Hematopoietic multipotent progenitor cell (in vitro differentiated cells): ENCODE measurements at places on chromosomes 7 and 10. TPM values are rescaled to one million over a fixed set of nuclear protein-coding genes. Genes with fewer than 3 reads are reported as not detected.

GRCh38 chr10:102175415-102175814 is 23.2 kb downstream of the NOLC1 start:
- DNase-seq, result no peak

DNA sequence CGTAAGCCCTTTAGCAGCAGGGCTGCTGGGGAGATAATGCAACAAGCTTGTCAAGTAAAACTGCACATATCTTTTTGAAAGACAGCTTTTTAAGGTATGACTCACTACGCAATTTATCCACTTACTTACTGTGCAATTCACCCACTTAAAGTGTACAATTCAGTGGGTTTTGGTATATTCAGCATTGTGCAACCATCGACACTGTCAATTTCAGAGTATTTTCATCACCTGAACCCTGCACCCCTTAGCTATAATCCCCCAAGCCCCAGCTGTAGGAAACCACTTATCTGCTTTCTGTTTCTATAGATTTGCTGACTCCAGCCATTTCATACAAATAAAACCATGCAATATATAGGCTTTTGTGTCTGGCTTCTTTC is 168.0 kb downstream of the PTPN20 start:
- DNase-seq, result no peak

DNA sequence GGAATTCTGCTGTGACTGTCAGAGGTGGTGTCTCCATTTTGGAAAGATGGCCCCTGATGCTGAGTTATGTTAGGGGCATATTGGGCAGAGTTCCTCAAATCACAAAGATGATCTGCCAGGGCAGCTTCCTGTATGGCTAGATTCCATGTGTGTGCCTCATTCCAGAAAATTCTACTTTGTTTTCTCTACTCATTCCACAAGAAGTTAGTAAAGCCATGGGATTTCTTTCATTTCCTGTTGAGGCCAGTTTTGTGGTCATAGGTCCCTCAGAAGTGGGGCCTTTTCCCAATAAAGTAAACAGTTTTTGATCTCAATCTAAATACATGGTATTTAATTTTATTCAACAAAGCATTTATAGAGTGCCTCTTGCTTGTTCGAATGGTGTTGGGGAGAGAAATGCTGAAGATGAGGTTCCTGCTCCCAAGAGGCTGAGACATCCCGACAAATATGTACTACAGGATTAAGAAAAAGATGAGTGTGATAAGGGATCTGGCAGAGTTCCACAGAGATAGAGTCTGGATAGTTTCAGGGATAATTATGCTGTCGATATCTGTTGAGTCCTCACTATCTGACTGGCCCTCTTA is 33.0 kb downstream of the MINDY4 start:
- DNase-seq, result no peak

GRCh38 chr10:8873310-8873709 is 818.8 kb downstream of the GATA3 start:
- DNase-seq, result peak; percentile 7

- DNase-seq, result no peak
Observed at GRCh38 chr7:99752356-99752755, 17.4 kb upstream of the CYP3A7 start.

GRCh38 chr7:2878306-2878705 is 34.2 kb upstream of the GNA12 start:
- DNase-seq, result no peak

GRCh38 chr7:113764401-113765035 is 154.3 kb downstream of the PPP1R3A start:
- no peak for DNase-seq

The BTBD16 gene
- not detected for total RNA-seq

The AGBL3 gene
- 0.81 TPM for total RNA-seq

- DNase-seq, result no peak
Observed at GRCh38 chr7:297611-298374, 7.8 kb downstream of the FOXL3 start.

DNA sequence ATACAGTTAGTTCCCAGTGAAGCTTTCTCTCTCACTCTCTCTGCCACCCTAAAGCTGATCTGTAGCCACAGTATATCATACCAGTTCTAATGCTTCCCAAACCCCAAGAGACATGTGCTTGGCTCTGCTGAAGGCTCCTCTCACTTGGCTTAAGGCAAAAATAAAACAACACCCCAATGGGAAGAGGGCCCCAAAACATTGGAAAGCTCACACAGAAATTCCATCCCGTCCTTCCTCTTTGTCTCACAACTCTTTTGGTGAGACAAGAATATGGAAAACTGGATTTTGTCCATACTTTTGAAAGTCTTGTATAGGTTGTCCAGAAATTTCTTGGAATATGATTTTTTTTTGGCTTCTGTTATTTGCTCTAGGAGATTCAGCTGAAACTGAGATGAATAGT is 56.1 kb upstream of the WNT16 start:
- DNase-seq, result no peak

The LLCFC1 gene
- not detected for total RNA-seq

The CISD1 gene
- 4.0 TPM for total RNA-seq

GRCh38 chr10:127142136-127142535 is 54.3 kb downstream of the INSYN2A start:
- DNase-seq, result no peak

- no peak for DNase-seq
Observed at GRCh38 chr7:97565665-97566064, 166.2 kb upstream of the TAC1 start.

DNA sequence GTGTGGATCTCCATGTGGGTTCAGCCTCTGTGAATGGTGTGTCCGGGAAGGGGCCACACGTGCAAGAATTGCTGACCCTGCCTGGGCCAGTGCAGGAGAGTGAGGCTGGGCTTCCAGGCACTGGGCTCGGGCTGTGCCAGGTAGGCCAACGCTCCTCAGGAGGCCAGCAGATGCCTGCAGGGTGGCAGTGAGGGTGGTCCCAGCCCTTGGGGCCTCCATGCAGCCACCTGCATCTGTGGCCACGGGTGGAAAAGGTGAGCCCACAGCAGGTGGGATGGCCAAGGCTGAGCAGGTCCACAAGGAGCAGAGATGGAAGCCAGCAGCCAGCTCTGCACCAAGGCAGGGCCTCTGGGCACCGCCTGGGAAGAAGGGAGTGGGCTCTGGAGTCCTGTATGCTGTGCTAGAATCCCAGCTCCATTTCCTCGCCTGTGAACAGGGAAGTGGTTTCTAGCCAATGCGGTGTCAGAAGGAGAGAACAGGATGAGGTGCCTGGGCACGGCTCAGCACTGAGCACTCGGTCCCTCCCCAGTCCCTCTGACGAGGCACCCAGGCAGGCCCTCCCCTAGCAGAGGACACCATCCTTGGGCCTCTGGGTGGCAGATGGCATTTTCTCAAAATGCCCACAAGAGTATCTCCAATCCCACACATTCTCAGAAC is 31.1 kb upstream of the RET start:
- DNase-seq, result no peak

GRCh38 chr10:77185696-77186095 is 451.9 kb downstream of the KCNMA1 start:
- DNase-seq, result no peak

DNA sequence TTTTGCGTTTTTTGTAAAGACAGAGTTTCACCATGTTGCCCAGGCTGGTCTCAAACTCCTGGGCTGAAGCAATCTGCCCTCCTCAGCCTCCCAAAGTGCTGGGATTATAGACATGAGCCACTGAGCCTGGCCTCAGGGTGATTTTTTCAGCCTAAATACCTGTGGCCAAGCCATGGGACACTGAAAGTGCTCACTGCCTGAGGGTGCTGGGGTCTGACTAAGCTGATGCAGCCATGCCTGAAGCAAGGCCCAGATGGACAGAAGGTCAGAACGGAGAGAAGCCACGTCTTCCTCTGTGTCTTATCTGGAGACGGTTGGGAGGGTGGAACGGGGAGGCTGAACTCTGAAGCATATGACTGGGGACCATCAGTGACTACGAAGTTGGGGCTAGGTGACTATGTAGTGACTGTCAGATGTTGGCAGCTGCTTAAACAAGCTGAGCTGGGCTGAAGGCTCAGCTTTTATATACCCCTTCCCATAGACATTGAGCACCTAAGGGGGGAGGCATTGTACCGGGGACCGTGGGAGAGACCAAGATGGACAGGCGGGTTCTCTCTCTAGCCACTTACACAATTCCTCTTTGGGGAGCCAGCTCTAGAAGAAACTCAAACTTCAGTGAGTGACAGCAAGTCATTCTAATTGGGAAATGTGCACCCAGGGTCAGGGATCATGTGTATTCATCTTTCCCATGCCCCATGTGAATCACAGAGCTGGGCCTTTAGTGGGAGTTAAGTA is 73.3 kb upstream of the HABP2 start:
- no peak for DNase-seq

- no peak for DNase-seq
Observed at GRCh38 chr10:112802411-112803022, 147.5 kb upstream of the TCF7L2 start.

The IFIT1B gene
- under 0.01 TPM for total RNA-seq

DNA sequence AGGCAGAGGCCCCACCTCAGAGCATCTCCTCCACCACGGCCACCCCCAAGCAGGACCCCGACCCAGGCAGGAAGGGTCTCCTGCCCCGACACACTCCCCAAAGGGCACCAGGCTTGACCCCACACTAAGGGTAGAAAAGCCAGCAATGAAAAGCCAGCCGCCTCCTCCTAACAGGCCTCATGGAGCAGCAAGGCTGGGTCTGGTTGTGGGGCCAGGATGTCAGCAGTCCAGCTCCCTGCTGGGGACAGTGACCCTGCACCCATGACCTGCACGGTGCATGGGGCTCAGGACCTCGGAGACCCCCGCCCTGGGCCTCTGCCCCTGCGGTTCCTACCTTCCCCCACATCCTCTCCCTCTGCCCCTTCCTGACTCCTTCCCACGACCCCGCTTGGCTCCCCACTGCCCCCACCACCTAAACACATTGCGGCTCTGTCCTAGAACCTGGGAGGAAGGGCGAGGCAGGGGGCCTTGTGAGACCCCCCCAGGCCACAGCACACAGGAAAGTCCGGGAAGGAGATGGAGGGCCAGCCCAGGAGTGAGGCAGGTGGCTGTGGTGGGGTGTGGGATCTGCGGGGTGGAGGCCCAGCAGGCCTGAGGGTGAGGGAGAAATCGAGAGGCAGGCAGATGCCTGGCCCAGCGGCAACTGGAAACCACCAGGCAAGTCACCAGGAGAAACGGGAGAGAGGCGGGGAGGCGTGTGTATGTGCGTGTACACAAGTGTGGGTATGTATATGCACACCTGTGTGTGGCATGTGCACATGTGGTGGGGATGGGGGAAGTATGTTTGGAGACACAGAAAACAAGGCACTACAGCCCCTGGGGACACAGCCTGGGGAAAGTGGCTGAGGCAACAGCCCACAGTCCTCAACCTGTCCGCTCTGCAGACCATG is 229.9 kb downstream of the MAD1L1 start:
- no peak for DNase-seq

- no peak for DNase-seq
Observed at GRCh38 chr7:102310414-102310815, 23.7 kb downstream of the SH2B2 start.

GRCh38 chr10:77635402-77636227 is 2.0 kb downstream of the KCNMA1 start:
- DNase-seq, result no peak

The CADPS2 gene
- under 0.01 TPM for total RNA-seq

DNA sequence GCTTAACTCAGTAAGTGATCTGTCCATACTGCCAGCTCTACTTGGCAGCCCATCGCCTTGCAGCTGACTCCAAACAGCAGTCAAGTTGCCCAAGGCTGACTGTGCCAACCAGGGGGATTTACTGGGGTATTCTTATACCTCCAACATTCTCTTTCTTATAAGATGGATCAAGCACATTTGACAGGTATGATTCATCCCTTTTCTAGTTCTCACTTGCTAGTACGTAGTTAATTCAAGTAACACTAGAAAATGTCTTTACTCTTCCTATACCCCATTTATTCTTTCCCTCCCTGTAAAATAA is 77.0 kb downstream of the SLC25A13 start:
- DNase-seq, result no peak

- DNase-seq, result no peak
Observed at GRCh38 chr10:83834096-83834495, 305.2 kb upstream of the GHITM start.

DNA sequence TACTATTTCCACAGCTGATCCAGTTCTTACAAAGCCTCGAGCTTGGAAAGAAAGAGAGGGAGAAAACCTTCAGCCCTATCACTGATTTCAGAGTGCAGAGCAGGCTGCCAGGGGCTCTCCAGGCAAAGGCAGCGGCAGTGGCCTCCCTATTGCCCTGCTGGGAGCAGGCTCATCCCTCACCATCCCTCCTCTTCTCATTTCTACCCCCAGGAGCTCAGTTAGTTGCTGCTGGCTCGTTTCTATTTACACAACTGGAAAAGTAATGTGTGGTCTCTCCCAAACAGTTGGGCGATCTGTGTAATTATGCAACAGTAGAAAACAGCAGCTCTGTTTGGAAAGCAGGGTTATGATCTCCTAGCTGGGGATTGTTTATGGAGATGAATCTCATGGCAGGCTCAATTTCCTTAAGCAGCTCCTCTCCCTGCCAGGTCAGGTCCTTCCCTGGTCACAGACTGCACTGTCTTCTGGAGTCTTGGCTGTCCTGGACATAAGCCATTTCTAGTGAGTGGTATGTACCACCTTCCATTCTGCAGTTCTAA is 28.7 kb upstream of the TNS3 start:
- no peak for DNase-seq

The NXPH1 gene
- total RNA-seq, result not detected

DNA sequence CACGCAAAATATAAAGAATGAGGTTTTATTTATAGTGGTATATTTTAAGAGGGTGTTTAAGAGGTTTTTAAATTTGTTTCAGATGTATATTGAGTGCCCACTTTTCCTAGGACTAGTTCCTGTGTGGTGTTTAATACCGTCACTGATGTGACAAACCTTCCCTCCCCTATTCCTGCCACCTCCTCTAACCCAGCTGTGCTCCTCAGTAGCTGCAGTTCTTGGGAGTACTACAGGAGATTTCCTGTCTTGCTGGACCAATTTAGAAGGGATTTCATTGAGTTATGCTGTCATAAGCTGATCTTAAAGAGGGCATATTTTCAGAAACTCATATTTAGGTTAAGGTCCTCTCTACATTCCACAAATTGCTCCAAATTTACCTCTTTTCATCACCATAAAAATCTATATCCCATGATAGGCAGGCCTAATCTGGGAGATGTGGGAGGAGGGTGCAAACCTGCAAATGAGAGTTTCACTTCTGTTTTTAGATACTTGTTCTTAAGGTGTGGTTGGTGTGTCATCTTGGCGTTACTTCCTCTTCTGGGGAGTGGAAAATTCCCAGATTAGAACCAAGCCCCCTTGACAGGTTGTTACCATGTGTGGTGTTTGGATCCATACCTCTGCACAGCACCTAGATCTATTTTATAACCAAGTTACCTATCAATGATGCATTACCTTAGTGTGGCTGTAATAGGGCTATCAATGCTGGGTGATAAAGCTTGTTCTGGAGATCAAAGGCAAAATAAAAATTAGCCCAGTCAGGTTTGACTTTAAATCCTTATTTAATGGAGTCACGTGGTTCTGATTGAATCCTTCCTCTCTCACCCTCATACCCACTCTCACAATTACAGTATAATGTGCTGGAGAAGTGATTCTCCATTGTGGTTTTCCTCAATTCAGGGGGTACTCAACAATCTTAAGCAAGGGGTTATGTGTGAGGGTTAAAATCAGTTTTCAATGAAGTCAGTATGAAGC is 141.1 kb downstream of the CDK14 start:
- peak; percentile 13 for DNase-seq

- DNase-seq, result no peak
Observed at GRCh38 chr7:74084722-74085578, 1.3 kb downstream of the LIMK1 start.

GRCh38 chr7:50304129-50304910 is at the start of gene IKZF1:
Gene IKZF1 (plus strand): TSS chr7:50304716. CDS start chr7:50319062, 14,346 bp downstream.
- DNase-seq, result peak; percentile 84

- no peak for DNase-seq
Observed at GRCh38 chr7:41835976-41836530, 133.2 kb upstream of the INHBA start.

GRCh38 chr10:82866424-82867020 is 991.5 kb downstream of the NRG3 start:
- no peak for DNase-seq
